ENCODE measurements at places on chromosomes 3 and 15. TPM values are rescaled to one million over a fixed set of nuclear protein-coding genes. Genes with fewer than 3 reads are reported as not detected.

The CKMT1B gene
- total RNA-seq, result not detected

The CHL1 gene
- not detected for total RNA-seq

The BTD gene
- 11.2 TPM for total RNA-seq

The LTF gene
- total RNA-seq, result not detected

The TYRO3 gene
- total RNA-seq, result 0.42 TPM

The ACY1 gene
- total RNA-seq, result 4.9 TPM

The WDR48 gene
- 88.6 TPM for total RNA-seq

DNA sequence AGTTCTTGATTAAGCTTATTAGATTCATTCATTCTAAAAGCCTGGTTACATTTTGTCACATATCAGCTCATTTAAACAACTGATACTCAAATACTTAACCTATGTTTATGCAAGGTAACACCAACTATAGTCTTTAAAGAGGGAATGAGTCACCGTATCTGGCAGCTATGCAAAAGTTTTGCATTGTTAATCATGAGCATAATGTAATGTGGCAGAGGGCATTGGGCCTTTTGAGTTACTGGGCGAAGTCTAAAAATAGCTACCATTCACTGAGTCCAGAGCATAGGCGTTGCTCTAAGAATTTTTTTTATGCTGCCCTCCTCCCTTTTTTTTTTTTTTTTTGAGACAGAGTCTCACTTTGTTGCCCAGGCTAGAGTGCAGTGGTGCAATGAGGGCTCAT, 277.7 kb upstream of the ZNF717 start:
- H3K4me1 ChIP-seq, result no peaks in the 10 kb centered on the region
- H3K27me3 ChIP-seq, result no peaks in the 10 kb centered on the region
- no peaks in the 10 kb centered on the region for H3K36me3 ChIP-seq
- H3K4me3 ChIP-seq, result no peak overlapping the region
- H3K27ac ChIP-seq, result no peak overlapping the region
- no peak for DNase-seq

DNA sequence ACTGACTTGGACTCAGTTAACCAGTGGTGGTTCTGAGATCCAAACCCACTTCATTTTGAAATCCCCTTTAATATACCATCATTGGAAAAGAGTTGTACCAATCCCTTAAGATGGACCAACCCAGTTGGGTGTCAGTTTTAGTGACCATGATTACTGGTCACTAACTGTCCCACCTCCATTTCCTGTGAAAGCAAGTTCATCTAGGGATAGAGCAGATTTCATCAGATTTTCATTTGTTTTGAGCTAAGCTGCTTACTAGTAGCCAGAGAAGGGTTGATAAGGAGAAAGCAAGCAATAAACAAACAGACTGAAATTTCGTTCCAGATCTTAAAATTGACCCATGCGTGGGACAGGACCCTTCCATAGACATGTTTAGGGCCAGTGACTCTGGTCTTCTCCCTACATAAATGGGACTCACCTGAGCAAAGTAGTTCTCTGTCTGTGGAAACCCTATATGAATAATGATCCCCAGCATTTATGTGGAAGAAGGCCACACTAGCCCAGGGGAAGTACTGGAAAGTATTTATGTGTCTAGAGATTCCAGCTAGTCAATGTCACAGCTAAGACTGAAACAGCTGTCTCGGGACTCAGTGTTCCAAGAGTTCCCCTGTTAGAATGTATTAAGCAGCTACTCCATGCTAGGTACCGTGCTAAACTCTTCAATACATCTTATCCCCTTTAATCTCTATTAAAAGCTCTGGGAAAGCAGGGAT, 196.0 kb upstream of the BCL6 start:
- H3K27ac ChIP-seq, result no peak overlapping the region
- H3K4me1 ChIP-seq, result peaks cover 16% of the 10 kb centered on the region
- no peaks in the 10 kb centered on the region for H3K27me3 ChIP-seq
- DNase-seq, result no peak
- no peak overlapping the region for H3K4me3 ChIP-seq
- no peaks in the 10 kb centered on the region for H3K36me3 ChIP-seq

DNA sequence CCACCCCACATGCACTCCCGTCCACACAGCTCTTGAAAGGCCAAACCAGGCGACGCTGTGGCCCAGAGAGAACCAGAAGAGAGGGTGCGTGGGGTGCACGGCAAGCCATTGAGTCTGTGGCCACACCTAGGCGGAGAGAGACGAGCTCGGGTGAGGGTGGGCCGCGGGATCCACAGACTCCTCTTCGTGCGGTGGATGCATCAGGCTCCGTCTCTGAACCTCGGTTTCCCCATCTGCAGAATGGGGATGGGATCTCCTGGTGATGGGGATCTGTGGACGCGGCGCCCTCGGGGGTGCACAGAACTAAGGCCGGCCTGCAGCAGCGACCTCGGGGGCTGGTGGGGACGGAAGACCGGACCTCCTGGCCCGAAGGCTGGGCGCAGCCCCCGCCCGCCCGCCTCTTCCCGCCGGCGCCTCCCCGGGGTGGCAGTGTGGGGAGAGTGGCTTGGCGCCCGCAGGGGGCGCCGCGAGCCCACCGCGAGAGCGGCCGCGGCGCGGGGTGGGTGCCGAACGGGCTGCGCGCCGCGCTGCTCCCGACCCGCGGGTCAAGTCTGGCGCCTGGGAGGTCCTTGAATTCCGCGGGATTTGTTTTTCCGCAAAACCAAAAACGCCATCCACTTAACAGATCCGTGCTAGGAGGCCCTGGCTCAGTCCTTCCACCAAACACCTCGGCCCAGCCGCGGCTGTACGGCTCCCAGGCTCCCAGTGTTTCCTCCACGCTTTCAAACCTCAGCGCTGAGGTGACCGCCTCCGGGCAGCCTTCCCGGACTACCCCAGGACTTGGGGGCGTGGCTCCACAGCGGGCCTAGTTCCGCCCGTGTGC, 13.2 kb upstream of the ADPGK start:
- DNase-seq, result no peak
- H3K27ac ChIP-seq, result no peak overlapping the region
- H3K4me3 ChIP-seq, result peak overlapping the region; percentile 66
- H3K4me1 ChIP-seq, result peaks cover 11% of the 10 kb centered on the region
- peaks cover 8% of the 10 kb centered on the region for H3K27me3 ChIP-seq
- no peaks in the 10 kb centered on the region for H3K36me3 ChIP-seq

GRCh38 chr3:155078711-155079467, 1.2 kb upstream of the MME start:
- peaks cover 7% of the 10 kb centered on the region for H3K4me1 ChIP-seq
- H3K36me3 ChIP-seq, result no peaks in the 10 kb centered on the region
- H3K27ac ChIP-seq, result no peak overlapping the region
- no peak overlapping the region for H3K4me3 ChIP-seq

DNA sequence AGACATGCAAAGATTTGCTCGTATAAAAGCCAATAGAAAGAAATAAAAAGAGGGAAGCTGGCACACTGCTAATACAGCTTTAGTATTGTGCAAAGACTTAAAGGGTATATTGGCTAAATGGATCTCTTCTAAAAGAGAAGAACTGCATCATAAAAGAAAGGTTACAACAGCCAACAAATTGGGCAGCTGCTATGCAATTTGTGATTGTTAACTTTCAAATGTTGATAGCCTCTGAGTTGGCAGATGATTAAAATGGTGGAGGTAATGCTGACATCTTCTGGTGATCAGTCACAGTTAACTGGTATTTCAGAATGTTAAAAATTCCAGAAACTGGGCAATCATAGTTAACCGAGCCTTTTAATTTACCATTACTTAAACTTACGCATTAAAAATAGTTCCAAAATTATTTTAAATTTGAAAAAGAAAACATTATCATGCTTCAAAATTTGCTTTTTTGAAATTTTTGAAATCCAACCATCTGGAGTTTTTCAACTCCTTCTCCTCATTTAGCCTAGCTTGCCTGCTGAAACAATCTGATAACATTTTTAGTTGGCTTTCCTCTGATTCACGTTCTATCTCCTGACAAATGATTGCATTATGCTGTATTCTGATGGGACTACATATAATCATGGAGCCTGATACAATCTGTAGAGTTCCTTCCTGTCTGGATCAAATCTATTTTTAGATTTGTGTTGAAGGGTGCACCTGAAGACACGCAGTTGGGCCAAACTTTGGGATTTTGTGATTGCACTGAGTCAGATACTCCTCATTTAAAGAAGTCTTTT, 144.0 kb upstream of the PDZRN3 start:
- no peak overlapping the region for H3K4me3 ChIP-seq
- no peaks in the 10 kb centered on the region for H3K36me3 ChIP-seq

GRCh38 chr15:60135961-60136360, 131.8 kb downstream of the FOXB1 start:
- H3K27ac ChIP-seq, result no peak overlapping the region
- no peaks in the 10 kb centered on the region for H3K27me3 ChIP-seq

GRCh38 chr3:181940703-181941102, 229.0 kb downstream of the SOX2 start:
- H3K4me1 ChIP-seq, result no peaks in the 10 kb centered on the region
- no peaks in the 10 kb centered on the region for H3K27me3 ChIP-seq
- no peak for DNase-seq
- no peak overlapping the region for H3K4me3 ChIP-seq

DNA sequence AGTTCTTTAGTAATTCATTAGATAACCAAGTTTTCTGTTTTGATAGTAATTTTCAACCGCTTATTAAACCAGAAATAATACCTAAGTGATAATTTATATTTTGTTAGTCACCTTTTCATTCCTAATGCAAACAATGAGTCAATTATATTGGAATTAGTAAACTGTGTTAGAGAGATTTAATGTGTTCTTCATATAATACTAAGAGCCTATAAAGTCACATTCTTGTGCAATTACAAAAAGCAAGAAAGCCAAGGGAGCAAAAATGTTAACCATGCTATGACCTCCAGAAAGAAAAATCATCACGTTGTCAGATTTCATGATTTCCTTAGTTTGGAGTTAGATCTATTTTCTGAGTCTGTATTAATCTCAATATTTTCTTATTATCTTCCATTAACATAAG, 108.8 kb upstream of the SAMMSON start:
- DNase-seq, result no peak
- no peak overlapping the region for H3K27ac ChIP-seq
- no peaks in the 10 kb centered on the region for H3K36me3 ChIP-seq
- no peak overlapping the region for H3K4me3 ChIP-seq

- no peaks in the 10 kb centered on the region for H3K27me3 ChIP-seq
- no peak overlapping the region for H3K4me3 ChIP-seq
- no peak for DNase-seq
- H3K27ac ChIP-seq, result no peak overlapping the region
- no peaks in the 10 kb centered on the region for H3K36me3 ChIP-seq
- H3K4me1 ChIP-seq, result no peaks in the 10 kb centered on the region
Measured at GRCh38 chr3:64220161-64220914, 4.9 kb downstream of the PRICKLE2 start.

DNA sequence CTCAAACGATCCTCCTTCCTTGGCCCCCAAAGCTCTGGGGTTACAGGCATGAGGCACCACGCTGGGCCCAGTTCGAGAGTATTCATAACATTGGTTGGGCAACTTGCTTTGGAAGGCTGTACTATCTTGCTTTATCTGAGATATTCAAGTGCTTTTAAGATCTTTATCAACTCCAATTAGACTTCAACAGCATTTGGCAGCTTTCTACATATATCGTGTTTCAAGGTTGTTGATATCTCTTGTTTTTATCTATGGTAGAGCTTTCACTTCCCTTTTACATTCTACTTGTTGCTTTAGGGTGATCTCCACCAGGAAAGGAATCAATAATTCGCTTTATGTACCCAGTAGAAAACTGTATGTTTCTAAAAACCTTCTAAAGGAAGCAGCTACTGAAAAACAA, 395.3 kb downstream of the IL5RA start:
- no peak overlapping the region for H3K4me3 ChIP-seq
- no peaks in the 10 kb centered on the region for H3K36me3 ChIP-seq
- no peaks in the 10 kb centered on the region for H3K27me3 ChIP-seq

GRCh38 chr3:105800320-105800719, 68.5 kb downstream of the CBLB start:
- H3K27ac ChIP-seq, result no peak overlapping the region

- H3K4me3 ChIP-seq, result no peak overlapping the region
- H3K27me3 ChIP-seq, result no peaks in the 10 kb centered on the region
- H3K4me1 ChIP-seq, result no peaks in the 10 kb centered on the region
- no peak overlapping the region for H3K27ac ChIP-seq
Measured at GRCh38 chr3:159739969-159740368, 248.7 kb upstream of the IL12A start.

DNA sequence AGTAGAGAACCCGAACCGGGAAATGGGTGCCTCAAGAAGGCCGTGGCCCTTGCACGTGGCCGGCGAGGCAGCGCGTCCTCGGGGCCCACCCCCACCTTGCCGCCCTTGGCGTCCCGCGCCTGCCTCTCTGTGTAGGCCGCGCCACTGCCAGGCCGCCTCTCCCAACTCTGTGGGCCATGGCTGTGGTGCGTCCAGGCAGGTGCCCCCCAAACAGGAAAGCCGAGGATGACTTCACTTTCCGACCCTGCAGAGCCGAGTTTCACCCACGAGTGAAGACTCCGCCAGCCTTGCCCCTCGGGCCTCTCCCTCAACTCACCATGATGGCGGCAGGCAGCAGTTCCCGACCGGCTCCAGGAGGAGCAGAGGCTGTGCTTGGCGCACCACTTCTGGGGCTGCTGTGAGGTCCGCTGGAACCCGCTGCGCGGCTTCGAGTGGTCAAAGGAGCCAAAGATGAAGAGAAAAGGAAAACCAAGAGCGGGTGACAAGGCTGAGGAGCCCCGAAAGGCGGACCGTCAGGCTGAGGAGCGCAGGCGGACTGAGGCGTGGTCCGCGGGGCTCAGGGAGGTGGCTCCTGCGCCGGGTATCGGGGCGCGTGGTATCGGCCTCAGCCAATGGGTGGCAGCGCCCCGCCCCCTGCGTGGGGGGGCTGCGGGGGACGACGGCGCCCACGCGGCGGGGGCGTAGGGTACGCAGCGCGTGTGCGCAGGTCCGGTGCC, at the start of gene DAZL:
Gene DAZL, minus strand, starts transcription at position 537 of the 716 bp plus-strand sequence. Its CDS starts 218 bp downstream, at position 319.
- no peaks in the 10 kb centered on the region for H3K36me3 ChIP-seq
- H3K4me3 ChIP-seq, result no peak within 1 kb of the TSS
- no peaks in the 10 kb centered on the region for H3K27me3 ChIP-seq
- H3K27ac ChIP-seq, result no peak within 1 kb of the TSS

DNA sequence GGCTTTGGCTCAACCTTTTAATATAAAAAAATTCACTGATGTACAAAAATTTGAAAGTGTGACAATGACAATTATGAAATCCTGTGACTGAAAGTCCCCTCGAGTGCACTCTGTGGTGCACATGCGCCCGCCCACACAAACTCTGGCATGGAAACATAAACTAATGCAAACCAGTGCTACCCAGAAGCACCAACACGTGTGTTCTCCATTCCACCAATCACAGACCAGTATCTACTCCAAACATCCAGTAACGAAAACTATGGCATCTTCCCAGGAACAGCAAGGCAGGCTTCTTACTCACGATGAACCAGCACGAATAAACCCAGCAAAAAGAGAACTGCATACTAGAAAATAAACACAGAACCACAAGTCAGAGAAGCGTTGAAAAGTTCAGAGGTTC, 11.7 kb upstream of the NMB start:
- no peak overlapping the region for H3K4me3 ChIP-seq
- no peak for DNase-seq
- no peaks in the 10 kb centered on the region for H3K4me1 ChIP-seq
- no peak overlapping the region for H3K27ac ChIP-seq
